ENCODE measurements at places on chromosomes 13 and 19.

GRCh38 chr13:43920965-43921674 is 41.4 kb downstream of the LACC1 start:
- no peak for DNase-seq

DNA sequence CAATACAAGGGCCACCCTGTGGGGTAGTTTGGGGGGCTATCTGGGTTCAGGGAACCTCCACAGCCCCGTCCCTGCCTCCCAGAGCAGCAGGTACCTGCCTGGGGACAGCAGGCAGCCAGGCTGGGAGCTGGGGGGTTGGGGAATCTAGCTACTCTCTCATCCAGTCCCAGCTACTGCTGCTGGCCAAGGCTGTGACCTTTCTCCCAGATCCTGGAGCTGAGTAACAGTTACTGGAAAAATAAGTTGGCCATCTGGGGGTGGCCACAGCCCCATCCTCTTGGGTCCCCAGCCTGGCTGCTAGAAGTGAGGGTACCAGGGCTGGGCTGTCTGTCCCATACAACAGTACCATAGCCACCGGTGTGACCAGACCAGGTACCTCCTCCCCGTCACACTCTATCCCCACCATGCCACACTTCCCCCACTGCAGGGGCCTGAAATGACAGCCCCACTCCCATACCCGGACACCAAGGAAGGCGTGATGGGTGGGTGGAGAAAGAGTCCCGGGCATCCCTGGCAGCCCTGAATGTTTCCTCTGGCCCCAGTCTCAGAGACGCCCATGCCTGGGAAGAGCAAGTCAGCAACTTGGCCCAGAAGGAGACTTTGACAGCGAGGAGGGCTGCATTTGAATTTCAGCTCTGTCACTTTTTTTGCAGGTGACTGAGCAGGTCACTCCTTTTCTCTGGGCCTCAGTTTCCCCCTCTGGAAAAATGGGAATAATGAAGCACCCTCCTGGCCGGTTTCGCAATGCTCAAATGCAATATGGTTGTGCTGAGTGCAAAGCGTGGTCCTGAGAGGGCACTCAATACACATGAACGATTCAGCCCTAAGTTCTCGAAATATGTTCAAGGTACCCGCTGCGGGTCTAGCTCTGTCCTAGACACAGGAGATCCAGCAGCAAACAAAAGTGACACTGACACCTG is 30.7 kb upstream of the NFIC start:
- peak; percentile 49 for DNase-seq

DNA sequence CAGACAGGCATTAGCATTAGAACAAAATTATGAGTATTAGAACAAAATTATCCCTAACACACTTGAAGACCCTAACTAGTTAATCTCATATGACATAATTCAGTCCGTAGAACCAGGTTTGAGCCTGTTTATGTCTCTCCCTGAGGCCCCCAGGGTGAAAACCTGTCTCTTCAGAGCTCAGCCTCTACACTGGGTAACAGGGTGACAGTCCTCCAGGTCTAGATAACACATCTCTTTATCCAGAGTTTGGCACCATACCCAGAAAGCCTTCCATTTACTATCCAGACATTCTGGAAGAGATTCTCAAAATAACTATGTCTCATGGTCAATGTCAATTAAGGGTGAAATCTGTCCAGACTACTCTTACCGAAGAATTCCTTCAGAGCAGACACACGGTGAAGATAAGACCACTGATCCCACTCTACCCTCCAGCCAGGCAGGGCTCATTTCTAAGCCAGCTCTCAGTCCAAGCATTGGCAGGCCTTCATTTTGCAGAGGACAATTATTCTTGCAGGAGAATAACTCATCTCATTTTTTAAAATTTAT is 1195.3 kb downstream of the EFNB2 start:
- DNase-seq, result no peak

DNA sequence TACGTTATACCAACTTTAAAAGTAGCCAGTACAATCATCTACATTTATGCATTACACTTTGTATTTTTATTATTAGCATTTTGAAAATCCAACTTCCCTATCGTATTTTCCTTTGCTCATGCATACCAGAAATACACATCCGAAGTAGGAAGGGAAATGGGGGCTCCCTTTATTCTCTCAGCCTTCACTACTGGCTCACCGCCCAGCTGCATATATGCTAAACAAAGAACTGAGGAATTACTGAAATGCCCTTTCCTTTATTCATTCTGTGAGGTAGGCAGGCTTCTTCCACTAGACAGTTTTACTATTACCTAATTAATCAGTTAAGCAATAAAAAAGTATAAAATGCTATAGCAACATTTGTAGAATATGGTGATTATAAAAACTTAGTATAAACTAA is 291.6 kb downstream of the KLF12 start:
- DNase-seq, result no peak

- DNase-seq, result peak; percentile 52
Measured at GRCh38 chr13:99442273-99442895, 58.9 kb upstream of the TM9SF2 start.

GRCh38 chr19:54422136-54422535 is 6.9 kb downstream of the TTYH1 start:
- no peak for DNase-seq

GRCh38 chr13:88125055-88125454 is 453.9 kb downstream of the SLITRK5 start:
- DNase-seq, result no peak

DNA sequence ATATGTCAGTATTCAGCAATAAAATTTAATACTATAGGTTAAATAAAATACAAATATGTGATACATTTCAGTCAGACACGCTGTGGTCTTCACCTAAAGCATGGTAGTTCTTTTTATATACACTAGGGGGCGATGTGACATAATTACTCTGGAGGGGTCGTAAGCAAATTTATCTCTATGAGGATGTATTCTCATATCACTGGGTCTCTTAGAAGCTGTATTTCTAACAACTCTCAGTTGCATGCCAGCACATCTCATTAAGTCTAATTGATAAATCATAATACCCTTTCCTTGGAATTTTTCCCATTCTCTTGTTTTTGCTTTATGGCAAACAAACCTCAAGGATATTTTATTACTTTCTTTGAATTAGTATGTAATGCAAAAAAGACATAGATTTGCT is 3.9 kb upstream of the PCDH17 start:
- DNase-seq, result peak; percentile 37

GRCh38 chr13:46598820-46599180 is 45.8 kb downstream of the LRCH1 start:
- no peak for DNase-seq

GRCh38 chr19:32012886-32013631 is 332.4 kb upstream of the ZNF507 start:
- DNase-seq, result no peak

GRCh38 chr19:782185-782877 is 14.9 kb upstream of the PTBP1 start:
- DNase-seq, result peak; percentile 75

- DNase-seq, result peak; percentile 17
Measured at GRCh38 chr13:112894673-112895481, 74.1 kb upstream of the MCF2L start.

GRCh38 chr19:15431396-15432017 is 12.7 kb upstream of the AKAP8L start:
- DNase-seq, result no peak

DNA sequence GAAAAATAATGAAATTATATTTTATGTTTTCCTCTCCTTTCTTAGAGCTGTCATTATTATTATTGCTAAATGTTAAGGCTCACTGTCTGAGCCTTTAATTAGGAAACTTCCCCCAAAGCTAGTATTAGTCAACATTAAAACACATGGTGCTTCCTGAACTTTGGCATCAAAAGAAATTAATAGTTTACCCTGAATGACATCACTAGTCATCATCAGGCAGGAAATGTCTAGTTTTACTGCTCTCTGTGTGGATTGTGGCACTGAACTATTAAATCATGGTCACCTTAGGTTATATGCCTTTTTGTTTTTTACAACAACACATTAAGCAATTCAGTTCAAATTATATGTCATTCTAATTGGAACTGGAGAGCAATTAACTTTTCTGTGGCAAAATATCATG is 595.5 kb downstream of the SLITRK1 start:
- DNase-seq, result peak; percentile 52

DNA sequence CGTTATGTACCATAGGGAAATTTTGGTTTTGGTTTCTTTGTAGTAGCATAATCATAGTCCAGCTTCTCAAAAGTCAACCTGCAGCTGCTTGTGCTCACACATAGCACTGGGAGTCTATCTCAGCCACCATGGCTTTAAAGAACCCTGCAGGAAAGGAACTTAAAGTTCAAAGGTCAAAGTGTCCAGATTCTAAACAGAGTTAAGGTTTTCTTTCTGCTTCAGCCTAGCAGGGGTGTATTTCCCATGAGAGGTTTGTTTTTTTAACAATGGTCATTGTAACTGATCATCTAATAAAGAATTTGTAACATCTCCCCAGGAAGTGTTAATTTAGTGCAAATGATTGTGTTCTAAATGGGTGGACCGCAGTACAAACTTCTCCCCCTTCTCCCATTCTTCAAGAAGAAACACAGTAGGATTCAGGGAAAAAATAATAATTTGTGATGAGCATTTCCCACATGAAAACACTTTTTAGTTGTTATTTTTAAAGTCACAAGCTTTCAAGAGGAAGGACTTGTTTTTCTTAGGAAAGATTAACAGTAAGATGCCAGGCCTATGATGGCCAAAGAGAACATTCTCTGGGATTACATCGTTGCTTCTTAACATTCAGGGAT is 168.0 kb downstream of the EFNB2 start:
- DNase-seq, result no peak

- no peak for DNase-seq
Measured at GRCh38 chr19:16283210-16284061, 41.2 kb upstream of the KLF2 start.

- no peak for DNase-seq
Measured at GRCh38 chr13:32726374-32727037, 140.3 kb downstream of the PDS5B start.

- no peak for DNase-seq
Measured at GRCh38 chr19:14375055-14375581, 6.1 kb upstream of the ADGRE5 start.

DNA sequence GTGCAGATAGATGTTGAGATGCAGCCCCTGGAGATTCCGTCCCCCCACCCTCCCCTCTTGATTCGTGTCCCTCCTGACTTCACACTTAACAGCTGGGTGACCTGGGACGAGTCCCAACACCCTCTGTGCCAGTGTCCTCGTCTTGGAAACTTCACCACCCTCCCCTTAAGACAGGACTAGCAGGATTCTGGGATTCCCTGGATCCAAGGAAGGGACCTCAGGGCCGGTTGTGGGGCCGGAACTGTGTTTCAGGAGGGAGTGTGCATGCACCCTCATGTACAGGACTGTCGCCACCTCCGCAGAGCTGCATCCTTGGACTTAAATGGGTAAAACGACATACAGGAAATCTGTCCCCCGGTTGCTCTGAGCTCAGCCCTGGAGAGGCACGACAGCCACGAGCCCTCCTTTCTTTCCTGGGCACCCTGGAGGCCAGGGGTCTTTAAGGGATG is 990 bp downstream of the MYO9B start:
- DNase-seq, result peak; percentile 8

GRCh38 chr13:30364133-30364532 is 56.8 kb upstream of the KATNAL1 start:
- no peak for DNase-seq

- no peak for DNase-seq
Measured at GRCh38 chr13:43088093-43088511, 64.7 kb downstream of the DNAJC15 start.

- no peak for DNase-seq
Measured at GRCh38 chr13:114112231-114112825, 20.1 kb downstream of the RASA3 start.

DNA sequence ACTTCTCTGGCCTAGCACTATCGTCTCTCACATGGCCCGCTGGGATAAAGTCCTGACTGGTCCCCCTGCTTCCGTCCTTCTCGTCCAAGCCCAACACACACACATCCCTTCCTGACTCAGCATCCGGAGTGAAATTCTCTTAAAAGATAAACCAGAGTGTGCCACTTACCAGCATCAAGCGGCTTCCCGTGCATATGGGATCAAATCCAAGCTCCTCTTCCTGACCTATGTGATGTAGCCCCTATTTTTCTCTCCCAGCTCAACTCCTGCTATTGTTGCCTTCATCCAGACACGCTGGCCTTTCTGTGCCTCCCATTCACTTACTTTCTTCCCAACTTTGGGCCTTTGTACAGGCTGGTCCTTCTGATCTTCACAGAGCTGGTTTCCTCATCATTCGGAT is 530.4 kb downstream of the DIAPH3 start:
- no peak for DNase-seq

- peak; percentile 58 for DNase-seq
Measured at GRCh38 chr13:101757446-101758039, 305.1 kb downstream of the ITGBL1 start.

DNA sequence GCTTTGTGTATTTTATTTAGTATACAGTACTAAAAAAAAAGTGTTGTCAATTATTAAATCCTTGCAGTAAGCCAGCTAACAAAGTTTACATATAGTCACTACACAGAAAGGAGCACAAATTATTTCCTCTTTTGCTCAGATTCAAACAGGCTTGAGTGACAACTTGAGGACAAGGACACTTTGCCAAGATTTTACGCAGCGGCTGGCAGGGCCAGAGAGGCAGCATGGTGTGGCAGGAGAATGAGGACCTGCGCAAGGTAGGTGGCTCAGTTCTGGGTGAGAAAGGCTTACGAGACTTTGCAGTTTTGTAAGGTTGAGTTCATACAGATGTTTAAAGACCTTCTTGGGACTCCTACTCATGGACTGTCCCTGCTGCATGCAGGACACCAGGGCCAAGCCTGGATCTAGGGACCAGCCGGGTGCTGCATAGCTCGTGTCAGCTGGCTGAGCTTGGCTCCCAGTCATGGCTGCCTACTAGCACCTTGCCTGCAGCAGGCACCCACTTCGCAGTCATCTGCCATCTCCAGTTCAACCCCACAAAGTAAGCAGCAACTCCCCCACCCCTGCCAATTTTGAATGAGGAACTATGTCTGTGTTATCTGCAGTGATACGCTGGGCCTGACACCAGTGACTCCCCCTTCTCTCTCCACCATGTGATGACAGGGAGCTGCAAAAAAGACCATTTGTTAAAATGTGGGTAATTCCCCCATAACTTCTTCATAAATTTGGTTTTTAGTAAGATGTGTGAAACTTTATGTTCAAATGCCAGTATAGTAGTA is 3.7 kb upstream of the TUBA3C start:
- no peak for DNase-seq

GRCh38 chr19:57389730-57390598 is at the start of gene ZNF548:
Gene ZNF548 (plus strand): TSS chr19:57389854. CDS start chr19:57390100, 246 bp downstream.
- DNase-seq, result peak; percentile 97

DNA sequence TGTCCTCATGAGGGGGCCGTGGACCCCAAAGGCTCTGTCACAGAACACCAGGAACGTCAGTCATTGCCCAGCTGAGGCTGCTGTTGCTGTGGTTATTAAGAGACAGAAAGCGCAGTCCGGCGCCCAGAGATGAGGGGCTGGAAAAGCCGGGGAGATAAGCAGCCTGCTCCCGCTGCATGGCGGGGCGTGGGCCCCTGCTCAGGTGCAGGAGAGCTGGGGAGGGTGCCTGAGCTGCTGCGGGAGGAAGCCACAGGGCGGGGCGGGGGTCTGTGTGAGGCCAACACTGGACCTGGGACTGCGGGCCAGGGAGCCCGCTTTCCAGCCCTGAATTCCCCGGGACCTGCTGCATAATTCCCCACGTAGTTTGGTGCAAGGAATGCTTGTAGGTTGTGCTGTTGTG is 11.3 kb downstream of the SOX1 start:
- no peak for DNase-seq
